ENCODE measurements at places on chromosomes 11 and 22.

DNA sequence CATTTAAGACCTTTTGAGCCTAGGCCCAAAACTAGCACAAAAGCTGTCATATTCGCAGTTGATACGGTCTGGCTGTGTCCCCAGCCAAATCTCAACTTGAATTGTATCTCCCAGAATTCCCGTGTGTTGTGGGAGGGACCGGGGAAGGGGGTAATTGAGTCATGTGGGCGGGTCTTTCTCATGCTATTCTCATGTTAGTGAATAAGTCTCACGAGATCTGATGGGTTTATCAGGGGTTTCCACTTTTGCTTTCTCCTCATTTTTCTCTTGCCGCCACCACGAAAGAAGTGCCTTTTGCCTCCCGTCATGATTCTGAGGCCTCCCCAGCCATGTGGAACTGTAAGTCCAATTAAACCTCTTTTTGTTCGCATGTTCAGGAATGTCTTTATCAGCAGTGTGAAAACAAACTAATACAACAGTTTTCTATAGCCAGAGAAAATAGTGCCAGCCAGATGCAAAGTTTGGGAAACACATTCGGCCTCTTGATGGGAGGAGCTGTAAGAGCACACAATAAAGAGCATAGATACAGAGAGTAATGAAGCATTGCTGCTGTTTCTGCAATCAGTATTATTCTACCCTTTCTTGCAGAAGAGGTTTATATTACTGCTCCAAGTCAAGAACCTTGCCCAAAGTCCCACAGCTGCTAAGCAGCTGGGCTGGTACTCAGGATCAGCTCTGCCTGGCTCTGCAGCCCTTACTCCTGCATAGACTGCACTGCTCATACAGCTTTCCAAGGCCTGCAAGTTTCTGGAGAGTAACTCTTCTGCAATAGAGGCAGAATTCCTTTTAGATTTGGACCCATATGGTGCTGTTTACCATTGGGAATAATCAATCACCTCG is 2.0 kb upstream of the ZNF195 start:
- no peak for DNase-seq

DNA sequence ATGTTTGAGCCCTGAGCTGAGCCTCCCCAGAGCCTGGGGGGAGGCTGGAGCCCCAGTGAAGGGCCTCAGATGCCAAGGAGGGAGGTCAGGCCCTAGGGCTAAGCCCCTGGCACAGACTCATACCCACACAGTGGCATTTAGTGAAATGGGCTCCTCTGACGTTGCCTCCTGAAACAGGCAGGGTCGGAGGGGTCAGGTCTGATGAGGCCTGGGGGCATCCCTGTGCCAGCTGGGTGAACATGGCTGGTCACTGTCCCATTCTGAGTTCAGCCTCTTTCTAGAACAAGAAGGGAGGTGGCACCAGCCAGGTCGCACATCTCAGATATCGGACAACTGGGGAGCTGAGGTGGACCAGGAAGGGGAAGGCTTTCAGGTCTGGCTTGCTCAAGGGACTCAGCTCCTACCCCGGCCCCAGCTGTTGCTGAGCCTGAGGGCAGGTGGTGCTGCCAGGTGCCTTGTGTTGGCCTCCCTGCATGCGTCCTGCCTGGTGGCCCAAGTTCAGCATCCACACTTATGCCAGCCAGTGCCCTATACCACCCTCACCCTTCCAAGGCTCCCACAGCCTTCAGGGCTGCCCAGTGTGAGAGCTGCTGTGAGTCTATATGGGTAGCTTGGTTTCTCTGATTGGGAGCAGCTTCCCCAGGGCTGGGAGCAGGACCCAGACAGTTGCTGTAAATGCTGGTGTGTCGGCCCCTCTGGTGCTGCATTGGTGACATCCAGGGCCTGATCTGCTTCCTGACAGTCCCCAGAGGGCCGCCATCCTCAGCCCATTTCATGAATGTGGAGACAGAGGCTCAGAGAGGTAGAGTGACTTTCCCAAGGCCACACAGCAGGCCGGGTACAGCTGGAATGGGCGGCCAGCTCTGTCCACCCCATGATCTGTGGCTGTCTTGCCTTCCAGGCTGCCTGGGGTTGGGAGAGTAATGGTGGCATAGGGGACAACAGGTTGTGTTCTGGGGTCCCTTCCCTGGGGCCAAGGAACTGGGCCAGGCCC is 32.8 kb upstream of the PPARA start:
- DNase-seq, result no peak

GRCh38 chr22:41338614-41339212 is 37.4 kb downstream of the ZC3H7B start:
- DNase-seq, result no peak

DNA sequence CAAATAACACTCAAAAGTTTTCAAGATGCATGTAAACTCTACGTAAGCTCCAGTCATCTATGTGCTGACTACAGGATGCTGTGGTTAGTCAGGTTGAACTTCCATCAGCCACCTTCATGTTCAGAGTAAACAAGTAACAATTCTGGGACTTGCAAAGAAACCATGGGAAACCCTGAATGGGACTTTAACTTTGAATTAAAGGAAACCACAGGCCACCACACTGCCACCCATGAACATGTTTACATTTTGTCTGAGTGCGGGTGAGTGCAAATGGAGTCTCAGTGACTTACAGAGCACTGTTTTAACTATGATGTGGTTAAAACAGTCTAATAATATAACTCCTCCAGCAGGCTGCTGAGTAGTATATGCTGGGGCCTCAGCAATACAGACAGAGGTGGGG is 12.9 kb upstream of the SYTL2 start:
- DNase-seq, result no peak

- no peak for DNase-seq
These were observed 32.6 kb downstream of the CTTN start for GRCh38 chr11:70430671-70431574.
